ENCODE measurements at places on chromosomes 5 and 9.
A peak's percentile ranks its signal among the peaks of the same experiment; 100 is the strongest.

DNA sequence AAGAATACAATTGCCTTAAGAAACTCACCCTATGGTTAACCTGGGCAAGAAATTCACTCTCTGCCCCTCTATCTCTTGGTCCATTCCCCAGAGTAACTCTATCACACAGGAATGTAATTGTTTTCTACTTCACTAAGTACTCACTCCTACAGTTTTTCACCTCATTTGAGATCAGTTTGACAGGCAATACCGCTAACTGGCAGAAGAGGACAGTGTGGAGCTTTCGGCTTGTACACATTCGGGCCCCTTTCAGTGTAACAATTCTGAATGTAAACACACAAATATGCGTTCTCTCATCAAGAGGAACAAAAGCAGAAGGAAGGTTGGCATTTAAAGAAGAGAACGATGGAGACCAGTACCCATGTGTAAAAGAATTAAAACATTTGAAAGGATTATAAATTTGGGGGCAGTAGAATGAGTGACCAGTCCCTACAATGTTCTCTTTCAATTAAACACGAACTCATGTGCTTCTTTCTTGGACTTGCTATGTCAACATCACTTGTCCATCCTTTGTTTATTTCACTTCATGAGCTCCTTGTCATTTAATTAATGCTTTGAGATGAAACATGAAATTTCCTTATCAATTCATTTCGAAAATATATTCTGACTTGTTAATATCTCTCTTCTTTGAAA lies 188.5 kb upstream of the GRAMD2B start:
- peak; percentile 26 for DNase-seq

GRCh38 chr5:176778921-176779465 lies 31.4 kb upstream of the UNC5A start:
- DNase-seq = no peak

DNA sequence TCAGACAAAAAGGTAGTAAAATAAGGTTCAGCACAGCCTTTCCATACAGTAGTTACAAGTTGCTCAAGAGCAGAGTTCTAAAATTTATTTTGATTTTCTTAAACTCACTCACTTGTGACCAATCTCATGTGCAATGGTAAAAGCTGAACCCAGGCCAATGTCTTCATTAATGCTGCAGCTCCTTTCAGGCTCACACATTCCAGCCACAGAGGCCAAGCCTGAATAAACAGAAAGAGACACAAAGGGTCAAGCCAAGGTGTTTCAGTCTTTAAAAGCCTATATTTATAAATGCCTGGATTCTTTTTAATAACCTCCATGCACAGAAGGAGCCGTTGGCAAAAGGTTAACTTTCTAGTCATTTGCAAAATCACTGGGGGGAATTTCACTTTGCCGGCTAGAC lies 152.5 kb downstream of the ADAMTS6 start:
- no peak for DNase-seq

GRCh38 chr9:24487250-24487861 lies 58.3 kb downstream of the IZUMO3 start:
- no peak for DNase-seq

- no peak for DNase-seq
Observed at GRCh38 chr9:36126016-36126730, 10.4 kb upstream of the GLIPR2 start.

DNA sequence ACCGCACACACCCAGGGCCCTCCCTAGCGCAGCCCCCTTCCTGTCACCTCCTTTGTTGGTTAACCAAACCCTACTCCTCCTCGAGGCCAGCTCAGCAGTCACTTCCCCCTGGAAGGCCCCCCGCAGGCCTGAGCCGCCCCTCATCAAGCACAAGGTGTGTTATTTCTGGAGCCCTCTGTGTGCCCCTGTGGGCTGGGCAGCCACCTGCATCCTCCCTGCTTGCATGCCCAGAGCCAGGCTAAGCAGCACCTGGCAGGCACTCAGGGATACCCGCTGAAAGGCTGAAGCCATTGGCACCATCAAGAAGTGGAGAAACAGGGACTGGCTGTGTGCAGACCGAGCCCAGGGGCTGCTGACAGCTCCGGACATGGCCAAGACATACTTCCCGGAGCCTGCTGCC lies 121.8 kb downstream of the ZNF354C start:
- DNase-seq = no peak

GRCh38 chr5:115262011-115262320 lies 711 bp downstream of the PGGT1B start:
- peak; percentile 44 for DNase-seq

DNA sequence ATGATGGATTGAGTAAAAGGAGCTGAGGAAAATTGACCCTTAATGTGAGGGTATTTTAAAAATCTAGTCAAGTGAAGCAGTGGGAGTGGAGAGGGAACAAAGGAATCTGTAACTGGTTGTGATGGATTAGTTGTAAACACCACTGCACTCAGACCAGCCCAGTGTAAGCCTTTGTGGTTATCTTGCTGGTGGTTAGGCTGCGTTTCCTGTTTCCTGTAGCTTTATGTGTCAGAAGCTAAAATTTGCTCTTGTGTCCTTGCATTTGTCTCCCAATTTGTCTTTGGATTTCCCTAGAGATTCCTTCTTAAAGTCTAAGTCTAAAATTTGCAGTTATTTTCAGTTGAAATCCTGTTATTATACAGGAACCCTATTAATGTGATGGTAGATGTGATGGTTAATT lies 6.3 kb downstream of the IFNA21 start:
- DNase-seq = no peak

- DNase-seq = no peak
Observed at GRCh38 chr9:36945999-36946398, 88.1 kb downstream of the PAX5 start.

DNA sequence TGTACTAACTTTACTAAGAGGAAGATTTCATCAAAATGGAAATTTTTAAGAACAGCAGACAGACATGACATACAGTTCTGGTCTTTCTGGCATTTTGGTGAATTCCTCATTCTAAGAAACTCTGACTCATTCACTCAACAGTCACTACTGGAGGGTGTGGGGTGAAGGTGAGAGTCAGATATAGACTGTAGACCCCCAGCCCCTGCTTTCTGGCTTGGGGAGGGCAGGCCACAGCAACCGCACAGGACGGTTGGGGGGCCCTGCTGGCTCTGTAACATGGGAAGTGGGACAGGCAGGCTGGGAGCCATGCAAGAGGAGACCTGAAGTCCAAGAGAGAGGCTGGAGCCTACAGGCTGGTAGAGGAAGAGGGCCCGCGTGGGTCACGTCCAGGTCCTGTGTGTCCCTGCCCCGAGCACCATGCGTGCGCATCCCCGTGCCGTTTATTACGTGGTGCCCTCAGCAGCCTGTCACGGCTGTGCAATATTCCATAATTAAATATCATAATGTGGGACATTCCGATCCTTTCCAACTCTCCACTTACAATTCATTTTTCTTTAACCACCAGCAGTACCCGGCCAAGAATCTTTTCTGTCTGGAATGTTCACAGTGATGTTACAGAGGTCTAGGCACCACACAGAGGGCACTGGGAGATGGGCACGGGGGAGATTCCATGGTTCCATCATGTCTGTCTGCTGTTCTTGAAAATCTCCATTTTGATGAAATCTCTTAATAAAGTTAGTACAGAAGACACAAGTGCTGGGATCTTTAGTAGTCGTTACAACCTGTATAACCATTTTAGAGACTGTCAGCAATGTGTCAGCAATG lies 75.5 kb downstream of the SEMA4D start:
- DNase-seq = no peak

- peak; percentile 91 for DNase-seq
Observed at GRCh38 chr9:93268551-93269314, 84.8 kb downstream of the WNK2 start.

- peak; percentile 10 for DNase-seq
Observed at GRCh38 chr5:76083555-76084495, 642 bp downstream of the SV2C start.

GRCh38 chr9:105828171-105828570 lies 133.8 kb downstream of the TMEM38B start:
- no peak for DNase-seq

- peak; percentile 65 for DNase-seq
Observed at GRCh38 chr9:83937861-83938455, 16.7 kb upstream of the KIF27 start.

DNA sequence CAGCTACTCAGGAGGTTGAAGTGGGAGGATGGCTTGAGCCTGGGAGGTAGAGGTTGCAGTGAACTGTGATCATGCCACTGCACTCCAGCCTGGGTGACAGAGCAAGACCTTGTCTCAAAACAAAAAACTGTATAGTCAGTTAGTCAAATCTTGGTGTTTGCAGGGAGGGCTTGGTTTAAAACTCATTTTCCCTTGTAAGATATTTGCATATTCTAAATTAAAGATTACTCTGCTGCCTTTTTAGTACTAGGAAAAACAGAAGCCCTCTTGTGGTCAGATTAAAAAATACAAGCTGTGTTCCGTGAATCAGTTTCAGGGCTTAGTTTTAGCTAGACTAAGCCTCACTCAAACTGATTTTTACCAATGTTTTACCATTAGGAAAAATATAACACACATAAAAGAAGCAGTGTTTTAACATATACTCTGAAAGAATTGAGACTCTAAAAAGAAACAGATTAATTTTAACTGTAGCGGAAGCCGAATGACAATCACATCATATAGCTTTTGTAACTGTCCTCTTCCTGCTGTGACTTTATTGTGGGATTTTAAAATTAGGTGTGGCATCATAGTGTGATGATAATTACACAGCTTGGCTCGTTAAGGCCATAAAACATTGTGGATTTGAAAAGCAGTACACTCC lies 84.9 kb upstream of the BASP1 start:
- peak; percentile 33 for DNase-seq

DNA sequence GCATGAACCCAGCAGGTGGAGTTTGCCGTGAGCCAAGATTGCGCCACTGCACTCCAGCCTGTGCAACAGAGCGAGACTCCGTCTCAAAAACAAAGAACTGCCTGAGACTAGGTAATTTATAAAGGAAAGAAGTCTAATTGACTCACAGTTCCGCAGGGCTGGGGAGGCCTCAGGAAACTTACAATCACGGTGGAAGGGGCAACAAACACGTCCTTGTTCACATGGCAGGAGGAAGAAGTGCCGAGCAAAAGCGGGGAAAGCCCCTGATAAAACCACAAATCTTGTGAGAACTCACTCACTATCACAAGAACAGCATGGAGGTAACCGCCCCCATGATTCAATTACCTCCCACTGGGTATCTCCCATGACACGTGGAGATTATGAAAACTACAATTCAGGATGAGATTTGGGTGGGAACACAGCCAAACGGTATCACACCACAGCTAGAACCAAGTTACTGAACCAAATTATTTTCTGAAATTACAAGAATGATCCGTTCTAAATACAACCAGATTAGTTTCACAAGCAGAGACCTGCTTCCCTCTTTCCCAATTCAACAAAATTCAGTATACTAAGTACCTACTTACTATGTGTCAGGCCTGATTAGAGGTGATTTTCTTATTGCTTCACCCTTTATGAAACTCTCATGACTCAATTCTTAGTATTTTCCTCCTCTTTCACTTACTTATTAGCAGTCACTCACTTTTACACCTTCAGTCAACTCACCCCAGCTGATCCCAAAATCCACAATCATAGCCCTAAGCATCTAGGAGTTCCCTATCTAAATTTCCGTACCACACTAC lies 8.4 kb downstream of the UBTD2 start:
- DNase-seq = no peak

DNA sequence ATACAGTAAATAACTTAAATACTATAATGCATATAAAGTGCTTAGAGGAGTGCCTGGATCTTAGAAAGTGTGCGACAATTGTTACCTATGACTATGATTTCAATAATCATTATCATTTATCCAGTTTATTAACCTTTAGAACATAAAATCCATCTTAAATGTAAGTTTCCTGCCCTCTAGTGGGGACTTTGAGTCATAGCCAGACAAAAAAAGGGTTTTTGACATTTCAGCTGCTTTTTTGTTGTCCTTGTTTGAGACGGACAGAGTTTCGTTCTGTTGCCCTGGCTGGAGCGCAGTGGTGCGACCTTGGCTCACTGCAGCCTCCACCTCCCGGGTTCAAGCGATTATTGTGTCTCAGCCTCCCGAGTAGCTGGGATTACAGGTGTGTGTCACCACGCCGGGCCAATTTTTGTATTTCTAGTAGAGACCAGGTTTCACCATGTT lies 9.7 kb upstream of the C9orf152 start:
- DNase-seq = peak; percentile 50

GRCh38 chr5:9051779-9052178 lies 494.1 kb downstream of the SEMA5A start:
- no peak for DNase-seq

- DNase-seq = no peak
Observed at GRCh38 chr5:16857635-16858034, 78.5 kb downstream of the MYO10 start.

GRCh38 chr5:72503888-72504491 lies 3.2 kb downstream of the ZNF366 start:
- no peak for DNase-seq

DNA sequence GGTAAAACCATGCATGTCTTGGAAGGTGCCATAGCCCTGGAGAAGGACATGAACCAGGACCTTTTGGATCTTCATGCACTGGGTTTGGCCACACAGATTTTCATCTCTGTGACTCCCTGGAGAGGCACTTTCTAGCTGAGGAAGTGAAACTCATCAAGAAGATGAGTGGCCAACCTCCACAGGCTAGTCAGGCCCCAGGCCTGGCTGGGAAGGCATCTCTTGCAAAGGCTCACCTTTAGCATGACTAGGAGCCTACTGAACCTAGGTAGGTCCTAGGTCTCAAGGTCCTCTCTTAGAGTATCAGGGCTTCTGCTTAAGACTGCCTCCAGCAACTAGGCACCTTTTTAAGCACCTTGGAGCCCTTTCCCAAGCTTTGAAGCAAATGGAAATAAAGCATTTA lies 1448.7 kb upstream of the ACO1 start:
- DNase-seq = peak; percentile 15

DNA sequence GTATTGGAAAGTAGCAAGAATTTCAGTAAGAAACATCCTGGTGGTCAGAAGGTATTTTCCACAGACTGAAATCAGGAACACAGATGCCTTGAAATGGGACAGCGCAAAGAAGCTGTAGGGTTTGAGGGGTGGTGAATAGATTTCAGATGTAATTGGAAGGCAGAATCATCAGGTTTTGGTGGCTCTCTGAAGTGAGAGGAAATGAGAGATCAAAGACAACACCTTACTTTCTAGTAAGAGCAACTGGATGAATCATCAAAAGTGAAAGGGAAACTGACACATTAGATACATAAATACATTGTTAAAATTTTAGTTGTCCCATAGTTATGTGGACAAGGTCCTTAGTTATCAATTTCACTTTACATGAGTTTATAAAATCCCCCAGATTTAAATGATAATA lies 188.2 kb upstream of the SLC27A6 start:
- no peak for DNase-seq

DNA sequence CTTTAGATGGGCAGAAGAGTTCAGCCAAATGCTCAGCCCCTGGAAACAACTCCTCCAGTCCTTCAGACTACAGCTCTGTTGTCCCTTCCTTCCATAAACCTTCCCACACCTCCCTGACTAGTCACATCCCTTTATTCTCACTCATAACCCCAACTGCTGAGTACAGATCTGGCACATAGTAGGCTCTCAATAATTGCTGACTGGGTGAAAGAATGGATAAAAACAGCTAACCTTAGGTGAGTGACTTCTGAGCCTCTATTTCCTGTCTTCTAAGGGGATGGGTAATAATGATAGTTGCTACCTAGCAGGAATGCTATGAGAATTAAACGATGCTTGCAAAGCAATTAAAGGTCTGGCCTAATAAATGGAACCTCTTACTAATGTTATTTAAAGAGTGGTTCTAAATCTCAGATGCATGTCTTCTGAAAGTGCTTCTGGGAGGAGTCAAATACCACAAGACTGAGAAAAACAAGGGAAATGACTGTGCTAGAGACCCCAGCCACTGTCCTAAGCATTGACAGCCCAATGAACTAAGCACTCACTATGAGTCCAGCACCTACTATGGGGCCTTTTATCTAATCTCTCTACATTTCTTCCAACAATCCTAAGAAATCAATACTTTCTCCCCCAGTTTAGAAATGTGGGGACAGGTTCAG lies 2.5 kb upstream of the NR6A1 start:
- no peak for DNase-seq

Data from RPMI8226 (cell line).